ENCODE measurements at places on chromosomes 7 and 10.

GRCh38 chr10:71268247-71268691, 50.8 kb upstream of the SLC29A3 start:
- DNase-seq, result no peak

GRCh38 chr10:8767591-8767990, 713.1 kb downstream of the GATA3 start:
- DNase-seq, result no peak

- no peak for DNase-seq
Measured at GRCh38 chr7:37218956-37219355, 229.7 kb downstream of the ELMO1 start.

DNA sequence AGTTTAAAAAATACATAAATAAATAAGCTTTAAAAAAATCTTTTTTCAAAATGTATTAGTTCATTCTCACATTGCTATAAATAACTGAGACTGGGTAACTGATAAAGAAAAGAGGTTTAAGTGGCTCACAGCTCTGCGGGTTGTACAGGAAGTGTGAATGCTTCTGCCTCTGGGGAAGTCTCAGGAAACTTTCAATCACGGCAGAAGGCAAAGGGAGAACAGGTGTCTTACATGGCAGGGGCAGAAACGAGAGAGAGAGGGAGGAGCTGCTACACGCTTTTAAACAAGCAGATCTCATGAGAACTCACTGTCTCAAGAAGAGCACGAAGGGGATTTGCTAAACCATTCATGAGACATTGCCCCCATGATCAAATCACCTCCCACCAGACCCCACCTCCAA, 114.6 kb downstream of the DNAJC1 start:
- peak; percentile 45 for DNase-seq

DNA sequence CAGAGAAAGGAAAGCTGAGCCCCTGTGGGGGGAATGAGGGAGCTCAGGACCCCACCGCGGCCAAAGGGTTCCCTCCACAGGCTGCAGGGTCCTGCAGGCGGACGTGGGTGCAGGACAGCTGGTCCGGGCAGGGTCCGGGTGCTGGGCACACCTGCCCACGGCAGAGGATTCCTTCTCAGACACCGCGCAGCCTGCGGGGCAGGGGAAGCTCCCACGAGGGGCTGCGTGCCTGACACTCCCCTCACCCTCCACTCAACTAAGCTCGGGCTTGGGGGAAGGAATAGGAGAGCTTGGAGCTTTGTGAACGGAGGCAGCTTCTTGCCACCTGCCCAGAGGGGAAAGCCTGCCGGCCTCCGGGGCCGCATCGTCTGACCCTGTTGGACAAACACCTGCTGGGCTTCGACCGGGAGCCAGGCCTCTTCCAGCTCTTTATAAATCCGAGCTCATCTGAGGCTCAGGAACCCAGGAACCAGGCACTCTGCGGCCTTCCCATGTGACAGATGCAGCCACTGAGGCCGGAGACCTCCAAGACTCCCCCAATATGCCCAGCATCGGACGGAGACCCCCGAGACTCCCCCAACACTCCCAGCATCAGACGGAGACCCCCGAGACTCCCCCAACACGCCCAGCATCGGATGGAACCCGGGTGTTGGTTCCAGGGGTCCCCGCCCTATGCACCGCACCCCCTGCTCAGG, 97.3 kb downstream of the PDGFA start:
- no peak for DNase-seq

- DNase-seq, result peak; percentile 5
Measured at GRCh38 chr10:59362144-59362958, at the start of gene FAM13C. Gene FAM13C (minus strand): TSS chr10:59362549. CDS start chr10:59362460, 89 bp downstream.

GRCh38 chr7:3862774-3863173, 561.7 kb downstream of the SDK1 start:
- DNase-seq, result no peak

GRCh38 chr10:46555713-46556514, 544 bp downstream of the GPRIN2 start:
- peak; percentile 5 for DNase-seq

- no peak for DNase-seq
Measured at GRCh38 chr10:14254368-14254767, 76.4 kb downstream of the FRMD4A start.

DNA sequence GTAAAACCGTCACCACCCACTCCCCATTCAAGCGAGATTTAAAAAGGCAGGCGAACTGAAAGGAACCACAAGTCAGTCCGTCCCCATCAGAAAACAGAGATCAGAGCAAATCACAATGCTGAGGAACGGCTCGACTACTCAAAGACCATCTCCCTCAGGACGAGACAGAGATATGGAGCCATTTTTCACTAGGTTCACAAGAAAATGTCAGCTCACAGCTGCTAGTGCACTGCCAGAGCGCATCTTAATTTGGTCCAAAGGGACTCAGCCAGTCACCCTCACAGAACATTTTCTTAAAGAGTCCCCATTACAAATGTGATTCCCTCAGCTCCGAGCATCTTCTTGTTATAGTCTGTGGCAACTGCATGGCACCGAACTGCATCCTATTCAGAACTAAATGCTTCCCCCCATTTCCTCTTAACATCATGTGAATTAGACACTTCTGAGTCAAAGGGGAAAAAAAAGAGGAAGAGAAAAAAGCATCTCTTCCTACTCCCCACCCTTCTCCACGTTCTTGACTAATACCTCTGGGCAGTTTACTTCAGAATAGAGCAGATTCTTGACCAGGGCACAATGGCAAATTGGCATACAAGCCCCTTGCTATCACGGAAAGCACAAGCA, 683.9 kb downstream of the MAGI2 start:
- DNase-seq, result no peak

- no peak for DNase-seq
Measured at GRCh38 chr7:140330128-140330527, 68.2 kb downstream of the SLC37A3 start.

GRCh38 chr10:97224483-97225435, 39.0 kb upstream of the SLIT1 start:
- no peak for DNase-seq

GRCh38 chr10:79542626-79543025, 17.6 kb downstream of the SFTPA2 start:
- DNase-seq, result no peak

DNA sequence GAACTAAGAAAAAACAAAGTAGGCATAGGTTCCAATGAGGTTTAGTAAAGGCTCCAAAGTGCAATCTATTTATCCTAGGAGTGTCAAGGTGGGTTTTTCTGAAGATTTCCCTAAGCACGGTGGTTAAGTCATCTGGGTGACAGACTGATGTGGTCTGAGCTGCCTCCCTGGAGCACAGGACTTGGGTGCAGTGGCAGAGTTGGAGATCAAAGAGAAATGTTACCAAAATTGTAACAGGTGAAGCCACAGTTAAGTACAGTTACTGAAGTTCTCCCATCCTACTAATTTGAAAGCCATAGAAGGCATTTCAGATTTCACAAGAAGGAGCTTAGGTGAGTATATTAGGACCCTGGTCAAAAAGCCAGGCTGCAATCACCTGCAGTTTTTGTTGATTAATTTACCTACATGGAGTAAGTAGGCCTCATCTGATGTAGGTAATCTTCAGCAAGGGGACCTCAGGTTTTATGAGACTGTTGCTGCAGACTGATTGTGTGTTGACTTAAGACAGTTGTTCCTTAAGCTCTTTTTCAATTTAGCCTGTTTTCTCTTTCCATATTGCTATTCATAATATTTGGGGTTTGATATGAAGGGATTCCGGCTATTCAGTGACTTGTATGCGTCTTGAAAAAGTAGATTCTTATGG, 3.0 kb downstream of the DLX6 start:
- no peak for DNase-seq

DNA sequence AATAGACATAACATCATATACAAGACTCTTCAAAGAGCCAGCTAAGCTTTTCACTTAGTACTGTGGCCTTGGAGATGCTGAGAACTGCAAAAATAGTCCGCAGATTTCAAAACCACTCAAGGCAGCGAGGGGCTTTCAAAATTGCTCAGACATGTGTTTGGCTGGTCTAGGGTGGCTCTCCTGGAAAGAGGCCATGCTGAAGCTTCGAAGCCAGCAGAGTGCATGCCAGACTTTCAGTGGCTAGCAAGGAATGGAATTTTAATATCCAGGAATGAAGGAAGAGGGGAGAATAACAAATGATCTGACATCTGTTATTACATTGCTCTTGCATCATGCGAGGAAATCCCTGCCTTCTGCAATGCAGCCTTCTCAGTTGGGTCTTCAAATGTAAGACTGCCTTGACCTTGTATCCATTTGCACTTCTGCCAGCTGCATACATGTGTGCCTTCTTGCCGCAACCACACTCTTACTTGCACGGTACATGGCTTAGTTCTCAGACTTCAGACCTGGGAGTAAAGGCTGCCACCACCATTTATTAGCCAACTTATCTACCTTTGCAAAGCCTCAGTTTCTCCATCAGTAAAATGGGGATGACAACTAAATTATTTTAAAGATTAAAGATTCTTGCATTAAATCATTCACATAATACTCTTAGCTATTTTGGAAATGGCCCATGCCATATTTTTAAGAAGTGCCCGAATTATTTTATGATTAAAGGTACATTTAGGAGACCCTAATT, 55.9 kb downstream of the ITIH5 start:
- DNase-seq, result no peak

- peak; percentile 76 for DNase-seq
Measured at GRCh38 chr7:48084727-48085432, 4.2 kb upstream of the UPP1 start.

GRCh38 chr7:2006921-2007381, 225.8 kb downstream of the MAD1L1 start:
- DNase-seq, result no peak

GRCh38 chr7:73799282-73800141, 29.4 kb upstream of the CLDN3 start:
- no peak for DNase-seq

DNA sequence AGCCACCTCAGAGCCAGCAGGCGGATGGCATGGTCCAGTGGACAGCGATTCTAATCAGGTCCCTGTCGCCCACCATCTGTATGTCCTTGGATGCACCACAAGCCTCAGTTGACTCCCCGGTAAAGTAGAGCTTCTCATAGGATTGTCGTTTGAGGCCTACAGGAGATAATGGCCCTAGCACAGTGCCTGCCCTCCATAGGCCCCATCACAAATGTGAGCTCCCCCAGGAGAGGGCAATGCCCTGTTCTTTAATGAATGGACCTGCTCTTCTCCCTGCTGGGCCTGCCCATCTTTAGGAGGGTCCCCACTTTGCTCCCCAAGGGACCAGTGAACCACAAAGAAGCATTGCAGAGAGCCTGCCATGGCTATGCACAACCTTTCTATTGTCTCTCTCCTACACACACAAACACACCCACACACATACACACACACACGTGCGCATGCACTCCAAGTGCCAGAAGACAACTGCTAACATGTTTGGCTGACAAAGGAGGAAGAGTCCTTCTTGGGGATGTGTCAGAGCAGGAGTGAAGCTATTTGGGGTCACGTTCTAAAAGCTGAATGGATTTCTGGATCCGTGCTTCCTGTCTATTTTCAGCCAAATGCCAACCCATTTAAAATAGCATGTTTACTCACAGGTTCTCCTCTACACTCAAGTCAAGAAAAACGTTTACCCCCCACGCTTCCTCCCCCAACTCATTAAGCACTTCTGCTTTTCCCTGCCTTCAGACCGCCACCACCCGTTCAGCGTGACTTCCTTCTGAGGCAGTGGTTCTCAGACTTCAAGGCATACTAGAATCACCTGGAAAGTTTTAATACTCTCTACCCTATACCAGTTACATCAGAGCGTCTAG, 196.1 kb downstream of the GRID1 start:
- no peak for DNase-seq

DNA sequence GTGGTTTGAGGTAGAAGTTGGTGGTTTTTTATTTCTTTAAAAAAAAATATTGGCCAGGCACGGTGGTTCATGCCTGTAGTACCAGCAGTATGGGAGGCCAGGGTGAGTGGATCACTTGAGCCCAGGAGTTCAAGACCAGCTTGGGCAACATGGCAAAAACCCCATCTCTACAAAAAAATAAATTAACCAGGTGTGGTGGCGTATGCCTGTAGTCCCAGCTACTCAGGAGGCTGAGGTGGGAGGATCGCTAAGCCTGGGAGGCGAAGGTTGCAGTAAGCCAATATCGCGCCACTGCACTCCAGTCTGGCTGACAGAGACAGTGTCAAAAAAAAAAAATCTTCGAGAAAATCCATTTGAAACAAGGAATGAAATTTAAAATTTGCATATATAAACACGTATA, 1.1 kb downstream of the IL2RA start:
- no peak for DNase-seq

GRCh38 chr7:18572154-18572553, 76.6 kb downstream of the HDAC9 start:
- no peak for DNase-seq

- no peak for DNase-seq
Measured at GRCh38 chr7:121202125-121202524, 126.7 kb upstream of the WNT16 start.

DNA sequence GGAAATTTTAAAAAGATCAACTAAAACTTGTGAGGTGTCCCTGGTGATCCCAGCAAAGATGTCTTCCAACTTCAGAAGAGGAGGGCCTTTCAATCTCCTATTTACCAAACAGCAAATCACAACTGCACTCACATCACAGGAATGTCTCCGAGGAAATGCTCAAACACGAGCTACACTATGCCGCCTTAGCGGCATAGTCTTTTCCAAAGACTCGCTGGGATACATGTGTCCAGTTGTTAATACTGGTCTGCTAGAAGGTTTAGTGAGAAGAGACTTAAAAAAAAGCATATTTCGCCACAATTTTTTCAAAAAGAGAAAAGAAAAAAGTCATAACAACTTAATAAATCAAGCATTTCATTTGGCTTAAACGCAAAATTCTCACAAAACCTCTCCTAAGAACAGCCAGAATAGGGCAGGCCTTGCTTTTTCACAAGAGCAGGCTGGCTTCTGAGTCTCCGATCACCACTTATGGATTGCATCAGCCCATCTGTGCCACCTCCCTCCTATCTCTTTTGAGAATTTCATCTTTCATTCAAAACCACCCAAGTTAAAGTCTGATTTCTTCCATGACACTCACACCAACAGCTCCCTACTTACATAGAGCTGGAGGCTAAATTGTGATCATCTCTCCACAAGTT, 66.1 kb downstream of the GNA12 start:
- DNase-seq, result no peak

GRCh38 chr7:79036356-79036755, 417.1 kb downstream of the MAGI2 start:
- DNase-seq, result no peak

DNA sequence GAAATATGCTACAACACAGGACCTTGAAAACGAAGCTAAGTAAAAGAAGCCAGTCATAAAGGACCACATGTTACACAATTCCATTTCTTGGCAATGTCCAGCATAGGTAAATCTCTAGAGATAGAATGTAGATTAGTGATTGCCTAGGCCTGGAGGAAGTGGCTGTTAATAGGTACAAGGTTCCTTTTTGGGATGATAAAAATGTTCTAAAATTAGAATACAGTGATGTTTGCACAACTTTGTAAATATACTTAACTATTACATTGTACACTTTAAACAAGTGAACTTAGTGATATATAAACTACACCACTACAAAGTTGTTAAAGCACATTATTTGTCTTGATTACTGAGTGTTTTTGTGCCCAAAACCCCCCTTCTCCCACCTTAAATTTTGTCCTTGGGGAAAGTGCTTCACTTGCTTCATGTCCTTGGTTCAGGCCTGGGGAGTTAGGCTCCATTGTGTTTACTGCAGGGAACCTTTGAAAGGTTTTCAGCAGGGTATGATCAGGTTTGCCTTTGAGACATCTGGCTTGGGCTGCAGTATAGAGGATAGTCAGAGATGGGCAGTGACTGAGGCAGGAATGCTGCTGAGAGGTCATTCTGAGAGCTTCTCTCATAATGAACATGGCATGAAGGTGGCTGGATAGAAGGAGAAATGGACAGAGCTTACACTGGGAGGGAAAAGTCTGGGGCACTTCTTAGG, 1052.6 kb downstream of the REEP3 start:
- DNase-seq, result no peak

- DNase-seq, result no peak
Measured at GRCh38 chr10:130875897-130876472, 435.5 kb downstream of the TCERG1L start.
